NCI-H446 (cell line): ENCODE measurements at places on chromosomes 2 and 18.

DNA sequence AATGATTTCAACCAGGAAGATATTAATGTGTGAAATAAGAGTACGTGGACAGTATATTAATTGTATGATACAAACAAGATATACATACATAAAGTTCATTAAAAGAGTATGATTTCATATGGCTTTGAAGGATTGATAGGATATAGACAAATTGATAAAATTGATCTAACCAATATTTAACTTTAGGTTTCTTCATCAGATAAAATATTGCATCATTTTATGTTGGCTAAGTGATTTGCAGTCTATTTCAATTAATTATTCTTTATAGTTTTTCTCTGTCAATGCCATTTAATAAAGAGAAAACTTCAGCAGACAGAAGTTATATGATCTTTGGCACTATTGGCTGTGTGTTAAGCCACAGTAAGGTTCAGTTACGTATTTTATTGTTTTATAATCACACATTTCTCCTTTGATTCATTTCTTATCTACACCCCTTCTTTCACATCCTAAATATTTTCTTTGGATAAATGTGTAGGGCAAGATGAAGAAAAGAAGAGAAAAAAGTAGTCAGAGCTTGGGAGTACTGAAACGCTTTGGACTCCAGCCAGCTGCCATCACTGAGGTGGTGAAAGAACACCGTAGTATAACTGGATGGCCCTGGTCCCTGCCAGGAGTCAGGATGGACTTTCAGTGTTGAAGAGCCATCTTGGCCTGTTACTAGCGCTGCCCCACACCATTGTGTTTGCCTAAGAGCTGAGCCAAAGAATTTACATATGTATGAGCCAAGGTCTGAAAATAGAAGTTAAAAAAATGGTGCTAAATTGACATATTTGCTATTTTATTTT is 9.8 kb upstream of the CPS1 start:
- peak; percentile 2 for DNase-seq

DNA sequence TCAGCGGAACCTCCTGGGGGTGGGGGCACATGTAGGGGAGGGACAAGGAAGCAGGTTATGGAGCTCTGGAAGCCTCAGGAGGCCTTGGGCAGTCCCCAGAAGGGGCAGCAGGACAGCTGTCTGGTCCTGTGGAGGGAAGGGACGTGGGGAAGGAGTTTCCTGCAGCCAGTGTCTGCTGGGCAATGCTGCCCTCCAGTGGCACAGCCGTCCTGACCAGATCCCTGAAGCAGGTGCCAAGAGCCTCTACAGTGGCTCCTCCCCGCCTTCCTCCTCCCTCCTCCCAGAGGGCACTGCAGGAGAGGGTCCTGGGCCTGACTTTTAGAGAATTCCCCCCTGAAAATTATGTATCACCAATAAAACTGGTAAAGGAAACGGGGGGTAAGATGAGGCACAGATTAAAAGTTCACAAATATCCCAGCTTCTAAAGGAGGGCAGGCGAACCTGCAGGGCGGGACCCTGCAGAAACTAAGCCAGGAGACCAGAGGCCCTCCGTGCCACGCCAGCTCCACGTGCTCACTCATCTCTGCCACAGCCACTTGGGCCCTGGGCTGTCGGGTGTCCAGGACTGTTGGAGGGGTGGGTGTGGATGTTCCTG is 258.5 kb downstream of the TWIST2 start:
- DNase-seq = peak; percentile 24

- no peak for DNase-seq
Measured at GRCh38 chr2:61885896-61886603, 2.4 kb downstream of the CCT4 start.

DNA sequence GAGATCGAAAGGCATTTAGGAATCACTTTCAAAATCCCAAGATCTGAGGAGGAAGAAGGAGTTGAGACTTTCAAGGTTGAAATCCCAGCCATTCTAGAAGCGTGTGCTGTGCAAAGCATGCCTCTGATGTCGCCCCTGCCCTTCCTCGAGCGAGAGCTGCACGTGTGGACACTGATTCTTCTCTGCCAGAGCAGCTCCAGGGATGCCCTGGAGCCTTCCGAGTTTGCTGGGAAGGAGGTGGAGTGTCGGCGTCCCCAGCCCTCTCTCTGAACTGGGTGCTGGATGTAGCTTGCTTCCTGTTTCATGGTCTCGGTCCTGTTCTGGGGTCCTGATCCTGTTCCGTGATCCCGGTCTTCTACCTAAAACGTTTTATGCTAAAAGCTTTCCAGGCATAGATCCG is 76.1 kb downstream of the TWIST2 start:
- no peak for DNase-seq

DNA sequence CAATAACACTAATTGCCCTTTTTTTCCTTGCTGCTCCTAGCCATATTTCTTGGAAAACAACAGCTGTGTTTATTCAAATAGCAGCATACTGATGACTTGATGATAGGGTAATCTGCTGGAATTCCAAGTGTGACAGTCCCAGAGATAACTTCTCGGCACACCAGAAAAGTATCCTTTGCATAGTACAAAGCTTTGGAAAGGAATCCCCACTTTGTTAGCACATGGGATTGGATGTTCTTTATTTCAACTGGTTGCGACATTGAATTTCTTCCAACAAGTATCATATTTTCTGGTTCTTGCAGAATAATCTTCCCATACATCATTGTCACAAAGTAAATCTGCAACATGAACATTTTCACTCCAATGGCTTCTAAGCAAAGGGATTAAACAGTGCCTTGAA is 445.8 kb upstream of the ACVR2A start:
- DNase-seq = no peak

DNA sequence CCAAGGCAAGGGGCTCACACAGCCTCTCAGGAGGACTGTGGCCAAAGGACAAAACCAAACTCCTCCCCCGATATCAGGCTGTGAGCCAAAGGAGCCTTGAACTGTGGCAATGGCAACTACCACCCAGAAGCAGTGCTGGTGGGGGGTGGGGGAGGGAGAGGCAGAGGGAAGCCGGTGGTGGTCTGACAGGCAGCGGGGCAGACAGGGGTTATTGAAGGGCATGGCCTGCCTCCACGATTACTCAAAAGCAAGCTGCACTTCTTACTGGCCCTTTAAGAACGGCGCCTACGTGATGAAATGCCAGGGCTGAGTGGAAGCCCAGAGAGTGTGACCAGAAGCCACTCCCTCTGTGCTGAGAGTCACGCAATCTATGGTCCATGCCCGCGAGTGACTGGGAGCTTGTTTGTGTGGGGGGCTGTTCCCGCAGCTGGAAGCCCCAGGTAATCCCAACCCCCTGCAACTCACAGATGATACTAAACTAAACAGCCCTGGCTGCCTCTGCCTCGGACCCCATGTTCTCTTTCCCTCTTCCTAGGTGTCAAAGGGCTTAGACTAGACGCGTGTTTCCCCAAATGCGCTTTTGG is 128.2 kb upstream of the CXCR4 start:
- no peak for DNase-seq

GRCh38 chr18:34592961-34593382 is 117.1 kb upstream of the DTNA start:
- DNase-seq = peak; percentile 44

- no peak for DNase-seq
Measured at GRCh38 chr2:172251231-172251630, 148.5 kb upstream of the DLX2 start.

DNA sequence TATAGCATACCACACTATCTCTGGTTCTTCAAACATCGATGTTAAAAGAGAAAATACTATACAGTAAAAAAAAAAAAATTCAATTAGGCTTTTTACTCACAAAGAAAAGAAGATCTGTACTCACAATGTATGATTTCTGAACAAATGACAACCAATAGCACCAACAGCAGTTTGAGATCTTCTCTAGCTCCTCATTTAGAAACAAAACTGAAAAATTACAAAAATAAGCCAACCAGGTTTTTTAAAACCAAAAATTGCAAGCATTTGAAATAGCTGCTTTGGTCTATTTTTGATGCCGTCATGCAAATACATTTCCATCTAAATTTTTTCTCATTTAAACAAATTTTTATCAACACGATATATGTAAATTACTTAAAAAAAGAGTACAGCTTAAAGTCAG is 34.3 kb upstream of the RALBP1 start:
- DNase-seq = no peak

DNA sequence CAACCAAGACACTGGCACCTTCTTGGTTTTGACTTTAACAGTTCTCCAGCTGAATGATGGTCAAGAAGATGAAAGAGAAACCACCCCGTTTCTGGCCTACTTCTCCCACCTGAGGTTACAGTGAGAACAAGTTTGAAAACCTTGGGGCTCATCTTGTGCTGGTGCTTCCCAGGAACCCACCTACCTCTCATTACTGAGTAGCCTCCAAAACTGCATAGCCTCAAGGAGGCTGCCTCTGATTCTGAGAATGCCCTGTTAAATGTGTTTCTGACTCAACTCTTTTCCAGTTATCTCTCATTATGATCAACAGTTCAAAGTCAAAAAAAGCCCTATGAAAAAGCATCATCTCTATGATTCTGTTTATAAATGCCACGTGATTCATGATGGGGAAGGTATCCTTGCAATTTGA is 121.9 kb downstream of the CACNB4 start:
- DNase-seq = no peak

DNA sequence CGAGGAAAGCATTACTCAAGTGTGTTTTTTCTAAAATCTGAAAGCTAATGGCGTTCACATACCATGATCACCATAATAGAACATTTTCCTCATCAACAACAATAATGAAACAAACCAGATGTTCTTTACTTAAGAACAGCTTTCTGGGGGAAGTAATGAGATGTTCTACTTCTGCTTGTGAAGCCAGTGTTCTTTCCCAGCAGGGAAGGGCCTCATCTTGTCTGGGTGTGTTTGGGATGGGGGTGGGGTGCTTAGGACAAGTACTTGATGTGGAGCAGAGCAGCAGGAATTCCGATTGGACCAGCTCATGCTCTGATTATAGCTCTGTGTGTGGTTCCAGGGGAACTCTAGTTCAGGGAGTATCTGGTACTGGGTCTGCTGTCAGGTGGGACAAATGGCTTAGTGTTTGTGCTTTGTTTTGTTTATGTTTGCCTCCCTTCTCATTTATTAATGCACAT is 163.0 kb upstream of the NOSTRIN start:
- no peak for DNase-seq

DNA sequence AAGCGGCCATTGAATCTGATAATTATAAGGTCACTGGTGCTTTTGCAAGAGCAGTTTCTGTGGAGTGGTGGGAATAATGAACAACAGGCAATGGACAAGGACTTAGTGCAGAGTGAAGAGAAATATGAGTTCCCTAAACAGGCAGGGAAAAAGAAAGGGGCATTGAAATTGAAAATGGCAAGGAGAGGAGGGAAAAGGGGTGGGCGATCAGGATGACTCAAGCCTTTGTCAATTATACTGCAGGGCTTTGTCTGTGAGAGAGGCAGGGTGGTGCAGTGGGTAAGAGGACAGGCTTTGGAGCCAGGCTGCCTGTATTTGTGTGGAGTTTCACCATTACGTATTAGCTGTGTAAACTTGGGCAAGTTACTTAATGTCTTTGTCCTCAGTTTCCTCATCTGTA is 29.5 kb upstream of the PAIP2B start:
- DNase-seq = no peak

DNA sequence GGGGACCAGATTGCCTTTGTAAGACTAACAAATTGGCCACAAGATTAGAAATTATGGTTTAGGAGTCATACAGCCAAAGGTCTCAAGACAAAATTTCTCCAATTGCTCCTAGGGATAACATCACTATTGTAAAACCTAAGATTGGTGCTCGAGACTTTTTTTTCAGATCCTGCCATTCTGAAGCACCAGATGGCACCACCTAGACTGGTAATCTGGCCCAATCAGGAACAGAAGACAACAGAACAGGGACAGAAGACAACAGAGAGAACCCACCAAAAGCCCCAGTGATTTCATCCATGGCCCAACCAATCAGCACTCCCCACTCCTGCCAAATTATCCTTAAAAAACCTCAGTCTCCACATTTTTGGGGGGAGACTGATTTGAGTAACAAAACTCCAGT is 66.8 kb downstream of the LINC00305 start:
- DNase-seq = no peak

DNA sequence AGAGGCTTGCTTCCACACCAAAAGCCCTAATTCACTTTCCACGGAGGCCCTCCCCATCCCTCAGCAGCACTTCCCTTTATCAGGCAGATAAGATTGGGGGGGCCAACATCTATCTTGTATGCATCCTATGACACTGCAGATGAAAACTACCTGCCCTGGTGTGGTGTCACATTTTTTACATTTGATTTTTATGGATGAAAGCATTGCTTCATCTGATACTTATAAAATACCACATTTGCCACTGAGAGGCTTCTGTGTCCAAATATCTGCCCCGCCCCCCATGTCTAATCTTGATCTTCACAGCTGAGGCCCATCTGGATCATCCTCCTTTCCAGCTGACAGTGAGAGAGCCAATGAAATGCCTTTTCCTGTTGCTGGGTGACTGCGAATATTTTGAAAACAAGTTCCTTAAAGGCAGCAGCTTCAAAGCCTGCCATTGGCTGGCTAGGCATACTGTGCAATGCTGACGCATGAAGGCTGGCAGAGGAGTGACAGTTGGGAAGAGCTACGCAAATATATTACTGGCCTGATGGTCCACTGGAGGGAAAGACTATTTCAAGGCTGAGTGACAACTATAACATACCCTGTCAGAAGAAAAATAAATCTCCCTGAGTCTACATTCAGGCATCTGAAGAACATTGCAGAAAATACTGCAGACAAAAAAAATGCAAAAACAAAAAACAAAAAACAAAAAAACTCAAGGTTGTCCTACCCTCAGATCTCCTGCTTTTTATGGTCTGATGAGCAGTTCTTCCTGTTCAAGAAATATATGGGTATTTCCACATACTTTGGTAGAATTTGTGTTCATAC is 318.7 kb downstream of the PDE11A start:
- peak; percentile 40 for DNase-seq

DNA sequence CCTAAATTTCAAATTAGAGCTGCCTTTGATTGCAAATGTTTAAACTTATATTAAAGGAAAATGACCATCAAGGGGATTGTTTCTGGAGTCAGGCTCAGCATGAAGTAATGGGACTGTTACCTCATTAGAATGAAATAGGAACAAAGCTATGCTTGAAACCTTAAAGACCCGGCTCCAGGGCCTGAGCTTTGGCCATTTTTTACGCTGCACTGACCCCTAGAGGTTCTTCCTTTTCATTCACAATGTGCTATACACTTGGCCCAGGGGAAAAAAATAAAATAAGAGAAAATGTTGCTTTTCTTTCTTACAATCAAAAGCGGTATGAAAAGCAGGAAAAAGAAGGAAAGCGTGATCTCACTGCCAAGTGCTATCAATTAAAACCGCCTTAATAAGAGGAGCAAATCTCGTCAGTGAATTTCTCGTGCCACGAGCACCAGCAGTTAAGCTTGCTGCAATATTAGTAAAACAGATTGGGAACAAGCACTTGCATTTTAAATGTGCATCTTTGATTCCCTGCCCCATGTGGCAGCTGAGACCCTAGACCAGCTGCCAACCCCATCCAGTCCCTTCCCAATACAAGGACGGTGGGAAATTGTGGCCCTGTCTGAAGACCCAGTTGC is 96.6 kb downstream of the MBD2 start:
- DNase-seq = peak; percentile 75

DNA sequence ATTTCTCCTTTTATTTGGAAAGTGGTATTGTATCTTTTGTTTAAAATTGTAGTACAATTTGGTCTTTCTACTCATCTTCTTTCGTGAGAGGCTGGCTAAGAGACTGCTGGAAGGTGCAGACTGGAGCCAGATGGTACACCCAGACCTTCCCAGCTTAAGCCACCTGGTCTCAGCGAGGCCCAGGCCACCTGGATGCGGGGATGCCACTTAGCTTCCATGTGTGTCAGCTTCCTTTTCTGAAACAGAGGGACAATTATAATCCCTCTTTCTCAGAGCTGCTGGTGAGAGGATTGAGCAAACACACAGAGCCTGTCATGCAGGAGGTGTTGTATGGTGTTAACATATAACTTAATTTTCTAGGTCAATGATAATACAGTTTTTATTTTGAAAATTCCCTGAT is 17.4 kb downstream of the FARP2 start:
- DNase-seq = no peak
